Left kidney (tissue), 8 donors: ENCODE measurements at places on chromosomes 6 and 20. TPM values are rescaled to one million over a fixed set of nuclear protein-coding genes. Genes with fewer than 3 reads are reported as not detected.

- DNase-seq, result no peak
Measured at GRCh38 chr6:24492475-24492874, 2.3 kb upstream of the ALDH5A1 start.

GRCh38 chr20:57259121-57259937 is 7.1 kb downstream of the BMP7 start:
- DNase-seq, result no peak

DNA sequence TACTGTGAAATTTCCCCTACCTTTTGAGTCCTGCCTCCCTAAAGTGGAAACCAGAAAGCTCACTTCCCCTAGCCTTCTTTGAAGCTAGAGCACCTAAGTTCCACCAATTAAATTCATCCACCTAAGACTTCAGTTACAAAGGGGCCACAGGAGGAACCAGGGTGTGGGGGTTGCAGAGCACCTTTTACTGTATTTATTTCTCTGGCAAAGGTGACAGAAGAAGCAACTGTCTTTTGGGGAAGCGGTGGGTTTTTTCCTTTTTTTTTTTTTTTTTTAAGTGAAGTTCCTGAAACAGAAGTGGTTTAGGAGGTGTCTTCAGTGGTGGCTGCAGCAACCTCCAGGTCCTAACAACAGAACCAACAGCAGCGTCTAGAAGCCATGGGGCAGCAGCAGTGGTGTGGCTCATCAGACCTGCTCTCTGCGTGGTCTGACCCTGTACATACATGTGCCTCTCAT is 13.1 kb downstream of the PSMB9 start:
- DNase-seq, result no peak

- DNase-seq, result no peak
Measured at GRCh38 chr6:119020597-119021561, 57.6 kb downstream of the FAM184A start.

GRCh38 chr20:36181934-36182603 is 27.5 kb downstream of the EPB41L1 start:
- no peak for DNase-seq

GRCh38 chr20:35698298-35699126 is 640 bp downstream of the NFS1 start:
- peak; percentile 3 for DNase-seq

DNA sequence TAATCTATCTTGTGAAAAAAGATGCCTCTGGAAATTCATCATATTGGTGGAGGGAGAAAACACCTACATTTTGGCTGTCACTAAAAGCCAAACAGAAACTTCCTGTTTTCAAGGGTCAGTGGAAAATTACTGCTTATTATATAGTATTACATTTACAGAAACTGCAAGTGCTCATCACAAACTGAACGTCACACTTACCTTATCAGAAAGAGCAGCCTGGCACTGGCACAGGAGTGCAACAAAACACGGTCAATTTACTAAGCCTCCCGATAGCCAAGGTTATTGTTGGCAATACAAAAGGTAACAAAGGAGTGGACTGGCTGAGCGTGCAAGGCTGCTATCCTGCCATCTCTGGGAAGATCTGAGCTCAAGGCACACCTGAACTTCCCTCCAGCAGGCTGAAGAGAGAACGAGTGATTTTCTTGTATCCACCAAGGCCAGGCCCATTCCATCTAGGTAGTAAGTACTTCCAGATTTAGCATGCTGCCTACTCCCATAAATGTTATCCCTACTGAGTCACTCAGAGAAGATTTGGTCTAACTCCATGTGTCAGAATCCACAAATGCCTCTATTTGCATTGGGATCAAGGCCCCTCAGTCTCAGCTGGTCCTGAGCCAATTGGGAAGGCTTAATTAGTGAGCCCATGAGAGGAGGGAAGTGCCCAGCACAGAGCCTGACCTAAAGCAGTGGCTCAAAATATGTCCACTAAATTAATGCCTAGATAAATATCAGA is 399.8 kb downstream of the BTBD9 start:
- no peak for DNase-seq

SLC16A10 gene
- 34.1 TPM for polyA plus RNA-seq

HLA-DOB gene
- 0.32 TPM for polyA plus RNA-seq

DNA sequence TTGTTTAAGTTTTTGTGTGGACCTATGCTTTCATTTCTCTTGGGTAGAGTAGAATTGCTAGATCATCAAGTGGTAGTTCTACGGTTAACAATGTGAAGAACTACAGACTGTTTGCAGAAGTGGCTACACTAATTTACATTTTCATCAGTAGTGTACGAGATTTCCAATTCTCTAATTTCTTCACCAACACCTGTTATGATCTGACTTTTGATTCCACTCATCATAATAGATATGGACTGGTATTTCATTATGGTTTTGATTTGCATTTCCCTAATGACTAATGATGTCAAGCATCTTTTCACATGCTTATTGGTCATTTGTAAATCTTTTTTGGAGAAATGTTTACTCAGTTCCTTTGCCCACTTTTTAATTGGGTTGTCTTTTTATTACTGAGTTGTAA is 244.4 kb downstream of the GMDS start:
- DNase-seq, result no peak
